ENCODE measurements at places on chromosomes 4 and X.

GRCh38 chr4:26786916-26787315 lies 73.7 kb upstream of the STIM2 start:
- peak; percentile 87 for DNase-seq

DNA sequence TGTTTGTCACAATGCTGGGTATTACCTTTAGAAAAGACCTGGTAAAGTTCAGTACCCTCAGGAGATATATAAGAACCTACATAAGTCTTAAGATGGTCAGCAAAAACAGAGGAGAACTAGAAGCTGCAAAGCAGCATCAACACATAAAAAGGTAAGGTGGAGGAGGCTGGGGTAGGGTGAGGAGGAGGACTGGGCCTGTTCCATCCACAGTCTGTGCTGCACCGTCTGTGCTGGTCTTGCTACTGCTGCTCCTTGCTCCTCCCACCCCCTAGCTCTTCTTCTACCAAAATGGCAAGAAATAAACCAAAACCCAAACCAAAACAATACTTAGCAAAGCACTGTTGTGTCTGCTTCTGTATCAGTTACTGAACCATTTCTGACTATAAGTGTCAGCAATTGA lies 102.2 kb downstream of the CDS1 start:
- no peak for DNase-seq

GRCh38 chr4:119020158-119020557 lies 115.5 kb upstream of the MYOZ2 start:
- no peak for DNase-seq

DNA sequence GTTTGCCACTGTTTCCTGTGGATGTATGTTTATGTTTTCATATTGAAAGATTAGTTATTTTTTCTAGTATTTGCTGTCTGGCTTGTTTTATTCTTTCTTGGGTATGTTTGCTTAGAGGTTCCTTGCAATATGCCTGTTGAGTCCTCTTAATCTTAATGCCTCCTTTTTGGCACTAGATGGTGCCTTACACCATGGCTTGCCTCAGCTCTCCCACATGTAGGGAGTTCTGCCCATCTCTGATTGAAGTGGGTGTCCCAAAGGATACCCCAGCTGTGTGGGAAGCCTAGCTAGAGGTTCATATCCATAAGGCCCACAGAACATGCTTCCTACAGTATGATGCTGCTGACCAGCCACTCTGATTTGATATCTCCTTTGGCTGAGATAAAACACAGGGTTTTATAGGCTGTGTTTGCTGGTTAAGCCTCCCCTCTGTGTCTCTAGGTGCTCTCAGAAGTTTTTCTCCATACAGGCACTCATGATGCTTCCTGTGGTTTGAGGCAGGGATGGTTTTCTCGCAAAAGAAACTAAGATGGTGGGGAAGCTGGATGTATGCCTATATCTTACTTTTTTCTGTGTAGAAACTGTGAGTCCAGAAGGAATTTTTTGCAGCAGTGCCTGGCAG lies 162.4 kb downstream of the ASB9 start:
- DNase-seq = no peak

- no peak for DNase-seq
These were observed 94.1 kb downstream of the HMX1 start for GRCh38 chr4:8777320-8778196.

DNA sequence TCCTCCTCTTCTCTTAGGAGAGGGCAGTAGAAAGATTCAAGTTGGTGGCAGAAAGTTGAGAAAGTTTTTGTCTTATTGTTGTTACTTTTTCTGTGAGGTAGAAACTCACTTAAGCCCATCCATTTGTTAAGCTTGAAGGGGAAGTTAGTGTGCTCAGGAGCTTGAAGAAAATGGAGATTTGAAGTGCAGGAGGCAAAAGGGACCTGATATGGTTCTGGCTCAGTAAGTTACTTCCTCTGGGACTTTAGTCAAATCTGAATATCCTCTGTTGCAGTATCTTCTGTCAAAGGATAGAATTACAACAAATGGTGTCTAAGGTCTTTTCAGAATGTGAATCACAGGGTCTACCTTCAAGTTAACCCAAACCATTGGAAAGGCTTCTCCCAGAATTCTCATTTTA lies 46.2 kb downstream of the CXCL13 start:
- no peak for DNase-seq

DNA sequence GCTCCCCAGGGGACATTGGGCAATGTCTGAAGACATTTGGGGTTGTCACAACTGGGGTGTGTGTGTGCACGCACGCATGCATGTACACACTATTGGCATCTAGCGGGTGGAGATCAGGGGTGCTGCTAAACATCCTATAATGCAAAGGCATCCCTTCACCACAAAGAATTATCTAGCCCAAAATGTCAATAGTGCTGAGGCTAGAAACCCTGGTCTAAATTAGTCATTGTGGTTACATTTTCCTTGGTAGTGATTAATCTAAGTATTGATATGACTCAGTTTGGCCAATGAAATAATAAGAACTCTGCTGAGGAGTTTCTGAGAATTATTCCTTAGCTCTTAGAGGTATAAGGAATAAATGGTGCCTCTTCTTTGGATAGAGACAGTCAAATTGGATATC lies 200.2 kb downstream of the CLCN4 start:
- no peak for DNase-seq

GRCh38 chr4:163048447-163048846 lies 118.2 kb downstream of the NAF1 start:
- peak; percentile 36 for DNase-seq
